ENCODE measurements at places on chromosomes 5 and 9. TPM values are rescaled to one million over a fixed set of nuclear protein-coding genes. Genes with fewer than 3 reads are reported as not detected.

COL23A1 gene
- total RNA-seq = 0.49 TPM

THBS4 gene
- total RNA-seq = 1.2 TPM

ADAMTS6 gene
- total RNA-seq = 8.6 TPM

PCDHB12 gene
- 15.0 TPM for total RNA-seq

CDKN2B-AS1 gene
- total RNA-seq = 0.25 TPM

PKD2L2 gene
- total RNA-seq = under 0.01 TPM
